Hepatic stellate cell (primary cell): ENCODE measurements at places on chromosomes 7 and 10.
A peak's percentile ranks its signal among the peaks of the same experiment; 100 is the strongest.

GRCh38 chr10:128576336-128576735 lies 450.1 kb upstream of the MKI67 start:
- no peak for DNase-seq

DNA sequence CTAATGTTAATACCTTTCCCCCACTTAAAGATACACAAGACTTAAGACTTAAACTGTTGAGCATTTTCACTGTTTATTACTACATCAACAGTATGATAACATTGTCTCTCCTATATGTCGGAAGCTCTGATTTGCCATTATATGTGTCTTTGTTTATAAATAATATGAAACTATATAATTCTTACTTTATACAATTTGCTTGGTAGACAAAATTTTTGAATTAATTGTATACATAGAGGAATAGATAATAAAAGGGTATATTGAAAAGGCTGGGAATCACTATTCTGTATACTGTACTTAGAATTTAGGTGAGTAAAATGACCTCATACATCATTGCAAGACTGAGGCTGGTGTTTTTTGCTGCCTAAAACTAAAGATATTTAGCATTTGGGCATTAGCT lies 82.1 kb upstream of the HDAC9 start:
- no peak for DNase-seq

- no peak for DNase-seq
Observed at GRCh38 chr7:130488392-130489139, 3.3 kb upstream of the MEST start.

GRCh38 chr10:89516149-89516832 lies 19.1 kb downstream of the SLC16A12 start:
- peak; percentile 62 for DNase-seq

DNA sequence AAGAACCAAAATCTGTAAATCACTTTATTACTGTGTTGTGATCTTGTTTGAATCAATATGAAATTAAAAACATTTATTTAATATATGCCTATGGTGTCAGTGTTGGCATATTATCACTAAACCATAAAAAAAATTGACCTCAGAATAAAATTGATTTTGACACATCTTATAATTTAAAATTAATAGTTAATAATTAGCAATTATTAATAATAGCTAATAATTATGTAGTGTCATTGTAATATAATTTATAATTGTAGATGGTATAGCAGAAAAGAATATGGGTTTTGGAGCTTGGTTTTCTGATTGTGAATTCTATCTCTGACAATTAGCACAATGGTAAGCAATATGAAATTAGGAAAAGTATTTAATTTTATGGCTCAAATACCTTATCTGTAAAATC lies 89.4 kb upstream of the CNTNAP2 start:
- DNase-seq = no peak

- no peak for DNase-seq
Observed at GRCh38 chr10:70982443-70982842, 94.1 kb upstream of the PCBD1 start.

DNA sequence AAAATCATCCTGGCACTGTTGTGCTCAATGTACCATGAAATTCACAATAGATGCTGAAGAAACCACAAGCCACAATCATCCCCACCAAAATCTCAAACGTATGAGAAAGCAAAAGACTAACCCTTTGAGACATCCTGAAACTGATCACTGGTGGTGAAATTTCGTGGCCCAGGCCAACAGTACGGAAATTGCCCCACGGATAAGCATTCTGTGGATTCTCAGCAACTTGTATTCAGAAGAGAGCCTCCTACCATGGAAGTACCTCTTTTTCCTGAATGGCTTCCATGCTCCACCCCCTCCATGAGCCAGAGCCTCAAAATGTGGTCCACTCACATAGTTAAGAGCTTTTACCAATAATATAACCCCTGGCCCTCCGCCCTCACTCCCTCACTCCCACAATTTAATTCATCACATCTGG lies 163.9 kb upstream of the AUTS2 start:
- no peak for DNase-seq

GRCh38 chr10:122849090-122849489 lies 3.4 kb upstream of the CUZD1 start:
- no peak for DNase-seq
